ENCODE measurements at places on chromosomes 11 and 22.

DNA sequence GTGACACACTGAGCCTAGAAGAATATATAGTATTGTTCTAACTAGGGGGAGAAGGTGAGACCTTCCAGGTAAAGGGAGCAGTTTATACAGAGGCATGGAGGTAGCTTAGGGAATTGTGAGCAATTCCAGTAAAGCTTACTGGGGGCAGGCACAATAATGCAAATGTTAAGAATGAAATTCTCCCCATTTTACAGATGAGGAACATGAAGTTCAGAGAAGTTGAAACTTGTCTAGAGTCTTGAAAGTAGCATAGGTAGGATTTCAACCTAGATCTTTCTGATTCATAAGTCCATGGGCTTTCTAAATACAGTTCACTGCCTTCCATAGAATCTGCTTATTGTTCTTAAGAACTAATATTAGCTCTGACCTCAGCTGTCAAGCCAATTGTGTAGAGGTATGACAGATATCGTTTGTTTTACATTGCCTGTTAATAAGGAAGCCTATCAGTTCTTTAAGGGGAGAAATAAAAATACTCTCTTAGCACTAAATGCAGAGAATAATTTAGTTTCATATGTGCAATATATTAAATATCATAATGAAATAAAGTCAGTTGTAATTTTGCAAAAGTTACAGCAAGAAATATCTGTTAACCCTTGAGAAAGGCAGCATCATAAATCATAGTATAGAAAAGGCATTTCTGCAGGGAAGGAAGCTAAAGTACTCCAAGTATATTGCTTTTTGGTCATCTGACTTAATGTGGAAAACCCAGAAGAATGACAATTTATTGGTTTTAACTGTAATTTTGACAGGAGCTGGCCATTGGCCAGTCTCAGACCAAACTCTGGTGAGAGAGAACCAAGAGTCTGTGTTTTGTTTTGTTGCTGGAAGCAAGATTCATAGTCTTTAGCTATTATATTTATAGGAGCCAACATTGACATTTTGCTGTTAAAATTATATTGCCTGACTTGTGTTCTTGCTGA, 181.8 kb downstream of the UVRAG start:
- DNase-seq = no peak

DNA sequence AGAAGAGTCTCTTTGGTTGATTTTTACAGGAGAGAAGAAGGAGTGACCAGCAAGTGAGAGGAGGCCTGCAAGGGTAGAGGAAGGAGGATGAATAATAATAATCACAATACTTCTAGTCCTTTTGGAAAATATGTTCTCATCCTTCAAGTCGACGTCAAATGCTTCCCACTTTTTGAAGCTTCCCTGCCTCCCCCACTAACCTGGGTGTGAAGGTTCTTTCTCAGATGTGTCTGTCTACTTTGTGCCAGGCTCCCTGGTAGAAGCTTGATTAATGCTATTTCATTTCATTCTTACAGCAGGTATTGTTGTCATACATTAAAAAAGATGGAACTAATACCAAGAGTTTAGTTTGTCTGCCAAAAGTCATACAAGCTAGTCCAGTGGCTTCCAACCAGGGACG, 17.1 kb downstream of the TENM4 start:
- DNase-seq = no peak

DNA sequence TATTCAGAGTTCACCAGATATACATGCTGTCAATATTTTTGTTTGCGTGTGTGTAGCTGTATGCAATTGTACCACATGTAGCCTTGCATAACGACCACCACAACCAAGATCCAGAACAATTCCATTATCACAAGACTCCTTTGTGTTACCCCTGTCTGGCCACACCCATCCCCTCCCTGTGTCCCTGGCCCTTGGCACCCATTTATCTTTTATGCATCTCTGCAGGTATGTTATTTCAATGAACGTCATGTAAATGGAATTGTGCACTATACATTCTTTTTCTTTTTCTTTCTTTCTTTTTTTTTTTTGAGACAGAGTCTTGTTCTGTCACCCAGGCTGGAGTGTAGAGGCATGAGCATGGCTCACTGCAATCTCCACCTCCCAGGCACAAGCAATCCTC, 9.7 kb upstream of the PAFAH1B2 start:
- DNase-seq = no peak

DNA sequence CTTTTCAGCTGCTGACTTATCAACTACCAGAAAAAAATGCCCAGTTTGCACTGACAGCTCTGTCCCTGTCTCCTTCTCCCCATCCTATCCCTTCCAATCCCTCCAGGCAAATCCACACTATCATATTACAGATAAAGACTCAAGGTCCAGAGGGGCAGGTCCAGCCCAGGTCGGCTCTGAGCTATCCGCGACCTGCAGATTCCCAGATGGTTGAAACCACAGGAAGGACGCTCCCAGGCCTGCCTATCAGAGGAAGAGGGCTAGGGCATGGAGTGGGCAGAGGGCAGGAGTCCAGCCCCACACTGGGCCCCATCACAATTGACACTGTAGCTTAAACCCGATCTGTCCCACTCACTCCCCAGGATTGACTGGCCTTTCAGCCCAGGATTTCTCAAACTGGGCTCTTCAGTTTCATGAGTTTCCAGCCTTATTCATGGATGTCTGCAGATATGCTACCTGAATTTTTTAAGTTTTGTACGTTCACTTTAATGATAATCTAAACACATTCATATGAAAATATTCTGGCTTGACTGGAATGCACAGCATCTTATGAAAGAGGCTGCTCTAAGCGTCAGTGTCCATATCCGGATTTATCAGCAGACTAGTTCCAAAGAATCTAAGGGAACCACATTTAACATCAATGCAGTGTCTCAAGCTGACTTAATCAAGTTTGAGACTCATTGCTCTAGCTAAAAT, 16.4 kb upstream of the FCHSD2 start:
- DNase-seq = no peak

- peak; percentile 77 for DNase-seq
Measured at GRCh38 chr11:102341844-102342318, 5.1 kb upstream of the BIRC2 start.

GRCh38 chr11:8291421-8292350, 28.0 kb upstream of the LMO1 start:
- DNase-seq = no peak

DNA sequence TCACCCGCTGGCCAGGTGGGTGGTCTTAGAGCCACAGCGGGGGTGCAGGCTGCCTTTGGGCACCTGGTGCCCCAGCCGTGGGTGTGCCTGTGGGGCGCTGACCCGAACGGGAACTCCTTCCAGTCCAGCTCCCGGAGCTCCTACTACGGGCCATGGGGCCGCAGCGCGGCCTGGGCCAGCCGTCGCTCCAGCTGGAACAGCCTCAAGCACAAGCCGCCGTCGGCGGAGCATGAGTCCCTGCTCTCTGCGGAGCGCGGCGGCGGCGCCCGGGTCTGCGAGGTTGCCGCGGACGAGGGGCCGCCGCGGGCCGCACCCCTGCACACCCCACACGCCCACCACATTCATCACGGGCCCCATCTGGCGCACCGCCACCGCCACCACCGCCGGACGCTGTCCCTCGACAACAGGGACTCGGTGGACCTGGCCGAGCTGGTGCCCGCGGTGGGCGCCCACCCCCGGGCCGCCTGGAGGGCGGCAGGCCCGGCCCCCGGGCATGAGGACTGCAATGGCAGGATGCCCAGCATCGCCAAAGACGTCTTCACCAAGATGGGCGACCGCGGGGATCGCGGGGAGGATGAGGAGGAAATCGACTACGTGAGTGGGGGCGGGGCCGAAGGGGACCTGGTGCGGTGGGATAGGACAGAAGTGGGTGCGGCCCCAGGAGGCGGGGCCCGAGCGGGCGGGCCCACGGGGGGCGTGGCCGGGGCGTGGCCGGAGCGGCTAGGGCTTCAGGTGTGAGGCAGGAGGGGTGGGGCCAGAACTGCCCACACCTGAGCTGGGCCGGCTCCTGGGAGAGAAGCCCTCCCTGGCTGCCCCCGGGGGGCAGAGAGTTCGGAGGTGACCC, 91.5 kb downstream of the CACNA1I start:
- DNase-seq = no peak

- no peak for DNase-seq
Measured at GRCh38 chr11:12403997-12404350, 26.6 kb downstream of the PARVA start.

GRCh38 chr11:1735271-1735670, 15.1 kb downstream of the IFITM10 start:
- no peak for DNase-seq

DNA sequence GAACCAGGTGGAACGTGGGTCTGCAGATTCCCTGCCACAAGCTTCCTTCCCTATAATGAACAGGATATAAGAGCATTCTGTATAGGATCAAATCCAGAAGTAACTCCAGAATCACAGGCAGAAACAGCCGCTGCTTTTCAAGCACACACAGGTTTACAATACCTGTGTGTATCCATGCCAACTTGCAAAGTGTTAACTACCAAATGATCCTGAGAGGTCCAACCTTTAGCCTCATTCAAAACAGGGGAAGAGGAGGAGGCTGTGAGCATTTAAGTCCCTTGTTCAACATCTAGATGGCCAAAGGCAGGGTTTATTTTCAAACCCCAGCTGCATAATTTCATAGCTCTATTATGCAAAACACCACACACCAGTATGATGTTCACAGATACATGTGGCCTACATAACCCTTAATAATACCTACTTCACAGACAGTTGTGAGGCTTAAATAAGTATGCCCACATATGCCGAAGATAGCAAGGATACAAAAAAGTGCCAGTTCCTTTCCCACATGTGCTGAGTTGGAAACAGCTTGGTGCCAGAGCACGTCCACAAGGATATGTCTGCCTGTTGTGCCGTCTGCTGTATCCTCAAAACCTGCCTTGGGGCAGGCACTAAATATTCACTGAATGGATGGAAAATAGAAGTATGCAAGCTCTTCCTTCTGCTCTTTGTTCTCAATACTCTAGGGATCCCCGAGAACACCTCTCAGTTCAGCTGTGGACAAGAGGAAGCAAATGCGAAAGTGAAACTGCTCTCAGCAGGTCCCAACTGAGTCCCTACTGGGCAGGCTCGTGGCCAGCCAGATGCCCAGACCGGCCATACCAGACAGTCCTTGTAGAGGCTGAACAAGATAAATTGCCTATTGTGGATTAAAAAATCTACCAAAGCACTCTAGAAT, 66.8 kb downstream of the LARGE1 start:
- peak; percentile 48 for DNase-seq

GRCh38 chr11:106378513-106379179, 301.2 kb downstream of the AASDHPPT start:
- DNase-seq = no peak

- no peak for DNase-seq
Measured at GRCh38 chr22:41598081-41598480, 8.4 kb upstream of the PMM1 start.

- no peak for DNase-seq
Measured at GRCh38 chr11:20397281-20397680, 9.8 kb downstream of the PRMT3 start.

GRCh38 chr11:96200243-96200642, 142.8 kb downstream of the MAML2 start:
- no peak for DNase-seq

DNA sequence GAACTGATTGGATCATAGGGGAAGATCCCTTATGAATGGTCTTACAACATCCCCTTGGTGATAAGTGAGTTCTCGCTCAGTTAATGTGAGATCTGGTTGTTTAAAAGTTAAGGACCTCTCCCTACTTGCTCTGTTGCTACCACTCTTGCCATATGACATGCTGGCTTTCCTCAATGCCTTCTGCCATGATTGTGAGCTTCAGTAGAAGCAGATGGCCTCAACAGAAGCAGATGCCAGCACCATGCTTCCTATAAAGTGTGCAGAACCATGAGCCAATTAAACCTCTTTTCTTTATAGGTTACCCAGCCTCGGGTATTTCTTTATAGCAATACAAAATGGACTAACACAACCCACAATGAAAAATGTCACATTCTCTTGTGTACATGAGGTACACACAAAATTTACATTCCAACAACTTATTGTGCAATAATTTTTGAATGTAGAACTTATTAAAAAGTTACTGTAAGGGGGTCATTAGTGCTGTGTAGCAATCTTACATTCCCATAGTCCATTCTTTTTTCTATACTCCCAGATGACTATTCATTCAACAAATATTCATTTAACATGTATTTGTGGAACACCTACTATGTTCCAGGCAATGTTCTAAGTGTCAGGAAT, 10.3 kb downstream of the CYP2R1 start:
- no peak for DNase-seq

DNA sequence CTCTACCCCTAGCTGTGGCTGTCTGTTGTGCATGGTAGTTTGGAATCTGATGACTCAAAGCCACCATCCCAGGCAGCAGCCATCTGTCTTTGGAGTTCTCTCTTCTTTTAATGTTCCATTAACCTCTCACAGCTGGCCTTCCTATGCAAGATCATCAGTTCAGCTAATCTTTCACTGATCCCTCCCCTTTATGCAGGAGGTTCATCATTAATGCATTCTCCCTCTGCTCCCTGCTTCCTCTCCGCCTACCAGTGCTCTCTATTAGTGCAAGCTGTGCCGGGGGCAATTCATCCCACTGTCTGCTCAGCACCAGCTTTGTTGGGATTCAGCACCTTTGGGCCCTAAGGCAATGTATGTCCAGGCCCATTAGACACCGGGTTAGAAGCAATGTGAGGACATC, 413.0 kb upstream of the LRRC4C start:
- DNase-seq = no peak

DNA sequence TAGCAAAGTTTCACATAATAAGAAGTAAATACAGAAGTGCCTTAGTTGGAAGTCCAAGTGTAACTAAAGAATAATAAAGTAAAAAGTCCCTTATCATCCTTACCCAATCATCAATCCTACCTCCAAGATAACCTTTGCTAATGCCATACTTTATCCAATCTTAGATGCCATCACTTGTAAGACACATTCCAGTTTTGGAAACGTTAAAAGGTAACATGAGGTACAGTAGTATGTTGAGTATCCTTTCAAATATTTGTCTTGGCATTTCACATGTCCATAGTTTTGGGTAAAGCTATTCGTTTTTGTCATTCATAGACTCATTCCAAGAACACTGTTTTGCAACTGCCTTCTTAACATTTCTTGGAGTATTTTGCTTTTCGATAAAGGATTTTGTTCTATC, 115.2 kb upstream of the TEAD1 start:
- no peak for DNase-seq

DNA sequence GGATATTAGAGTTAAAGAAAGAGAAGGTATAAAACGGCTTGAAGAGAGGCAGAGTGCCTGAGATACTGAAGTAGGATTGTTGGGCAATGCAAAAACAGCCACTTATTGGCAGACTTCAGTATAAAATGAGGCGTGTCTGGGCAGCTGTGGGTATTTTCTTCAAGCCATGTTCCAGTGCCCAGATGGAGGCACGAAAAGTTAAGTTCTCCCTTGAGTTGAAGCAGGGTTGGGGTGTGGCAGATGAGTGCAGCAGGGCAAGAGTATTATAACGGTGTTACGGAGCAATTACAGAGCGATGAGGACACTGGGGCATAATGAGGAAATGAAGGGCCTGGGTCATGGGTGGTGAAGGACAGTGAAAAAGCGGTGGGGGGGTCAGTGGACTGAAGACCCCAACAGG, 73.7 kb upstream of the CREB3L1 start:
- DNase-seq = no peak

DNA sequence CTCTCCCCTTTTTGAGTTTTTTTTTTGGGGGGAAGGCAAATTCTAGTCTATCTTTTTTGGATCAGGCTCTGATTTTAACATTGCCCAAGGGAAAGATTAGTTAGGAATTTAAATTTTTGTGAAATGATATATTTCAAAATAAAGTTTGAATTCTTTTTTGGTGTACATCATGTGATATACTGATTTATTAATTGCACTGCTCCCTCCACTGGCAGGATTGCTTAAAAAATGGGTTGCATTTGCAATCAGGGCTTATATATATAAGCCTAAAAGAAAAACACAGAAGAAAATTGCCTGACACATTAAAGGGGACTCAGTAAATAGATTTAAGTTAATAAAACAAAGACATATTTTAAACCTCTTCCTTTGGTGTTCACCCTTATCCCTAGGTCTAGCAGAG, 1.2 kb downstream of the DYNC2H1 start:
- no peak for DNase-seq

- no peak for DNase-seq
Measured at GRCh38 chr11:134339756-134340155, 8.0 kb downstream of the GLB1L2 start.
